NCI-H2029 treated with DMSO at 0.1 percent for 48 hours (cell line): ENCODE measurements at places on chromosomes 5 and 9.

DNA sequence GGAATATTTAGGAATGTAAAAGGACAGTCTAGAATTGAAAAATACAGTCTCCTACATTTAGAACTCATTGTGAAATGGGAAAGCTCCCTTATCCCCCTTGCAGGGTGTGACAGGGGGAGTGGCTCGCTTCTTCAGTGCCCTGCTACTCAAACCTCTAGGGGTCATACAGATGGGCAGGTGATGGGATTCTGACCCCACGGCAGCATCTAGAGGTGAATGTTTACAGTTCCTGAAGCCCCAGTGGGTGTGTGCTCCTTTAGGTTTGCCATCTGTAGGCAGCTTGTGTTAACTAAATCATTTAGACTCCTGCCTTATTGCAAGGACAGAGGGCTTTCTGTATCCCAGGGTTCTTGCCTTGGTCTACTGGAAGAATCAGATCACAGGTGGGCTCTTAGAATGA is 271.0 kb upstream of the MPDZ start:
- no peak for DNase-seq

DNA sequence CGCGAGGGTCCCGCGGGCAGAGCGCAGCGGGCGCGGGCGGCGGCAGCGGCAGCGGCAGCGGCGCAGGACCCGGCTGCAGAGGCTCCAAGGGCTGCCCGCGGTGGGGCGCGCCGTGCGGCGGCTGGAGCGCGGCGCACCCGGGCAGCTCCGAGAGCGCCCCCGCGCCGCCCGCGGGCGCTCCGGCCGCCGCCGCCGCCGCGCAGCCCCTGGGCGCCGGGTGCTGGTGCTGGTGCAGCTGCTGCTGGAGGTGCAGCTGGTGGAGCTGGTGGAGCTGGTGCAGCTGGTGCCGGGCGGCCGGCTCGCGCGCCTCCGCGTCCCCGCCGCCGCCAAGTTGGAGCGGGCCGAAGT is 644 bp downstream of the IER5L start:
- DNase-seq, result no peak

GRCh38 chr9:98176391-98177259 is 15.8 kb downstream of the CORO2A start:
- no peak for DNase-seq

DNA sequence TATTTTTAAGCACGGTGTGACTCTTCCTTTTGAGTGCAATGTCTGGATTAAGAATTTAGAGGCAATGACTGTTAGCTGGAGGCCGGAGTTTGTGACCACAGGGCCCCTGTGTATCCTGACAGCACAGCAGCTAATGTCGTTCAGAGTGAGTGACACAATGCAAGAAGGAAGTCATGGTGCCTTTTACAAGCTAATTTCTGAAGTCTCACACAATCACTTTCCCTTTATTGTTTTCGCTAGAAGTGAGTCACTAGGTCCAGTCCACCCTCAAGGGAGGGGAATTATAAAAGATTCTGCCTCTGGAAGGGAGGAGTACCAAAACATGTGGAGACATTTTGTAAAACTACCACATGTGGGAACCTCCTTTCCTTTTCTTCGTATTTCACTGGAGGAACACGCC is 185.5 kb upstream of the FGF10 start:
- DNase-seq, result no peak

DNA sequence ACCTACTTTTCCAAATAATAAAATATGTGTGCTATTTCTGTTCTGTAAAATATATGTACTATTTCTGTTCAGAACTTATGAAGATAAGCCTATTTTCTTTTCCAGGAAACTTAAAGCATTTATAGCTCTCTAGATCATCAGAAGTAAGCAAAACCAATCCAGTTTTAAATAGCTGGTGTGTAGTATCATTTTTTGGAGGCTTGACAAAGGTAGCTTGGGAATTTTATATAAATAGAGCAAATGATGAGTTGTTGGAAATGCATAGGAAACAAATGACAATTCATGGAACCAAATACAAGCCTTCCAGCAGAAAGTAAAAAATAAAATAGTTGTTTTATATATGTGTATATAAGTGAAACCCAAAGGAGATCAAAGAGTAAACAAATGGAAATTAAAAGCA is 1038.1 kb upstream of the ARRDC3 start:
- DNase-seq, result no peak

GRCh38 chr5:155522540-155522939 is 509.0 kb downstream of the KIF4B start:
- peak; percentile 91 for DNase-seq

DNA sequence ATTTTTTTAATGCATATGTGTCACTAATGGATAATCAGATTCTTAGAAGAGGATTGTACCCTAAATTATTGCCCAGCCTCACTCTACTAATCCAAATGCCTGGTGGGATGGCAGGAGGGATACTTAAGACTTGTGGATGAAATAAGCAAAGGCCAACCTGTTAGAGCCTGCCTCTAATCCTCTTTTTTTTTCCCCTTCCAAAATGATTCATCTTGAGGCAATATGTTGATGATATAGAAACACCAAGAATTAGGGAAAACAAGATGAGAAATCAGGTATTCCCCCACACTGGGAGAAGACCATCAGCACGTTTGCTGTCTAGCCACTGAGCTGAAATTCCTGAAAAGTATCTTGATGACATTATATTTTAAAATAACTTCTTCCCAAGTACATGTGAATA is 52.0 kb downstream of the RFK start:
- no peak for DNase-seq

GRCh38 chr9:89597711-89598362 is 7.0 kb upstream of the GADD45G start:
- DNase-seq, result no peak

DNA sequence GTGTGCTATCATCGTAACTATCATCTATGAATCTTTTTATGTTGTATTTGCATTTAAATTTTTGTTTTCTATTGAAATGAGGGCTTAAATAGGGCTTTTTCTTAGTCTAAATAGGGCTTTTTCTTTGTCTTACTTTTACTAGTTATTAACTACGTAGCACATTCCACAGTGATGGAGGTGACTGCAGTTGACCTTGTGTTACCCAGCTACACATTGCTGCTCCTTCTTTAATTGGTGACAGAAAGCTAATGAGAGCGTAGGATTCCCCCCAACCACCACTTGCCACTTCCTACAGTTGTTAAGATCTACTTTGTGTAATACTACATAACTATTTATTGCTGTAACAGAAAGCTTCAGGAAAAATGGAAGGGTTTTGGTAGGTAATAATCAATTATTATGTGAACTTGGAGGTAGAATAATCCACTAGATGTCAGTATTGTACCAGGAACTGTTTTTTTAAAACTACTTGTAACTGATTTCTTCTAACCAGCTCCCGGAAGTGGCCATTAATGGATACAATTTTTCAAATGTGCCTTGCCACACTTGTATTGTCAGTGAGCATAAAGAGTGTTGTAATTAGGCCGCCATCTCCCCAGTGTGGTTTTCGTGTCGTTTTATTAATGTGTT is 18.0 kb downstream of the MTRR start:
- DNase-seq, result peak; percentile 54

DNA sequence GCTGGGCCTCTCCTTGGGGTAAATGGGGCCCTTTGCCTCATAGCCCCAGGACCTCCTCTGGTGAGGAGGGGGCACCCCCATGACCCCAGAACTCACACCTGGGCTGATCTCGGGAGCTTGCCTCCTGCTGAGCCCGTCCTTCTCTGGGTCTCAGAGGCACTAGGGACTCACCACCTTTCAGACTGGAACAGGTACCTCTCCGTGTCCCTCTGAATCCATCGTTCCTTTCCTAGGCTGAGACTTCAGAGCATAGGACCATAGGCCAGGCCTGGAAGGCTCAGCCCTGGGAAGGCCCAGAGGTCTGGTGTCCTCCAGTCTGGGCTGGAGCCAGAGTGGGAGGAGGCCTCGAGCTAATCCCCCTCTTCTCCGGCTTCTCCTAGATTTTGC is 97.9 kb downstream of the CACNA1B start:
- DNase-seq, result no peak

DNA sequence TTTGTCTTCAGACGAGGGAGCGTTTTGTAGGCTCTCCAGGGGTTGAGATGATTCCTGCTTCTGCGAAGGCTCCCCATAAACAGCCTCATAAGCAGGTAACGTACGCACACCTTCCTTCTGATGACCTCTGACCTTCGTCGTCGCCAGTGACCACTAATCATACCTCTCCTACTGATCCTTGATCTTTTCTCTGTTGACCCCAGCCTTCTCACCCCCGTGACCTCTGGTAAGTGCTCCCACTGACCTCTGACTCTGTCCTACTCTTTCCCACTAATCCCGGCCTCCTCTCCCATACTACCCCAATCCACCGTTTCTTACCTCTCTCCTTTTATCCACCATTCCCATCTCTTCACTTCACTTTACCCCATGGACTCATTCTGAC is 345 bp downstream of the DNAI1 start:
- DNase-seq, result no peak
